MV-4-11 (cell line): ENCODE measurements at places on chromosomes 13 and 19.

GRCh38 chr13:110236431-110236830, 70.5 kb downstream of the COL4A1 start:
- DNase-seq = no peak

- no peak for DNase-seq
Measured at GRCh38 chr13:32737111-32737571, 150.9 kb downstream of the PDS5B start.

- no peak for DNase-seq
Measured at GRCh38 chr19:18637673-18638630, 1.1 kb downstream of the KLHL26 start.

GRCh38 chr13:94609196-94609595, 7.5 kb downstream of the GPR180 start:
- DNase-seq = no peak

DNA sequence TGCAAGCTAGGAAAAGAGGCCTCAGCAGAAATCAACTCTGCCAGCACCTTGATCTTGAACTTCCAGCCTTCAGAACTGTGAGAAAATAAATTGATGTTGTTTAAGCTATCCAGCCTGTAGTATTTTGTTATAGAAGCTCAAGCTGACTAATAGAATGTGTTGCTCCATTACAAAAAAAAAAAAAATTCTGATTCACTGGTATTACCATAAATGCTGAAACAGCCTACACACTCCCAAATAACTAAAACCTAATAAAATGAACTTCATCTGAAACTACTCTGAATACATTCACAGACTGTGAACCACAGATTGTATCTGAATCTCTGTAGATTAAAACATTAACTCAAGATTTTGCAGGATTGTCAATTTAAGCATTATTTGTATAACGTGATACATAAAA, 49.5 kb downstream of the RAP2A start:
- no peak for DNase-seq

GRCh38 chr19:12667731-12668302, 1.2 kb downstream of the WDR83 start:
- DNase-seq = no peak

DNA sequence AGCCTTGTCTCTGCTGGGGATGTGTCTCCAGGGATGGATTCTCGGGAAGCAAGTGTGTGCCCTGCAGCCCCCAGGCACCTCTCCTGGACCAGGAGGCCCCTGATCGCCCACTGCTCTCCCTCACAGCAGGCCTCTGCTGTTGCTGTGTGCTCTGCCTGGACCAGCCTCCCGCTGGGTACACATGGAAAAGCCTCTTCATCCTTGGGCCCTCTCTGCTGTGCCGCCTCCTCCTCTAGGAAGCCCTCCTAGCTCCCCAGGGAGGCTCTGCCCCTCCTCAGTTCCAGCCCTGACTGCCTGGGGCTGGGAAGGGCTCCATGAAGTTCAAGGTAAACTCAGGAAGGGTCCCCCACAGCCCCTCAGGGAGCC, 12.0 kb downstream of the NDUFA11 start:
- DNase-seq = no peak

DNA sequence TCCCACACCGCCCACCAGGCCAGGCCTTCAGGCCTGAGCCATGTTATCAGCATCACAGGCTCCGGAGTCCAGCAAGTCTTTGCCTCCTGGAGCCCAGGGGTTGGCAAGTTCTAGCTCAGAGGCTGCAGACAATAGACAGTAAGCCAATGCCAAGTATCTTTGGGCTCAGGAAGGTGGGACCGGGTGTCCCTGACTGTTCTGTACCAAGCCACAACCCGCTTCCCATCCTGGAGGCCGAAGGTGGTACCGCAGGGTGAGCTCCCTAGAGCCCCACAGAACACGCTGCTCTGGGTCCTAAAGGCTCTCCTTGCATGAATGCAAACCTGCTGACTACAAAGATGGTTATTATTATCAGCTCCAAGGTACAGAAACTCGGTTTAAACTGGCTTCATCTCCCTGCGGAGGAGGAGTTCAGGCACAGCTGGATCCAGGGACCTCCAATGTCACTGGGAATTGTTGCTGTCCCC, 5.5 kb upstream of the FSTL3 start:
- DNase-seq = no peak

DNA sequence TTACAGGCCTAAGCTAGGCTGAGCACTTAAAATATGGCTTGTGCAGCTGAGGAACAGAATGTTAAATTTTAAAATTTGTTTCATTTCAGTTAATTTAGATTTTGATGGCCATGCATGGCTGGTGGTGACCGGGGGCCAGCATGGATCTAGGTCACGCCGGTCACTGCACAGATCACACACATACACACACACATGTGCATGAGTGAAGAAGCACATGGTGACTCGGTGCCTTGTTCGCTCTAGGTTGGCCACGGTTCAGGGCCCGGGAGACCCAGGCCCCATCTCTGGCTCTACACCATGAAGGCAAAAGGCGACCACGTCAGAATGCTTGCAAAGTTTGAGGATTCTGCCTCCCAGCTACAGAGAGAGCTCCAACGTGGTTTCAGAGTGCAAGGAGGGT, 28.0 kb downstream of the ZFR2 start:
- no peak for DNase-seq

GRCh38 chr13:99743094-99743493, 228.5 kb downstream of the ZIC5 start:
- DNase-seq = no peak

DNA sequence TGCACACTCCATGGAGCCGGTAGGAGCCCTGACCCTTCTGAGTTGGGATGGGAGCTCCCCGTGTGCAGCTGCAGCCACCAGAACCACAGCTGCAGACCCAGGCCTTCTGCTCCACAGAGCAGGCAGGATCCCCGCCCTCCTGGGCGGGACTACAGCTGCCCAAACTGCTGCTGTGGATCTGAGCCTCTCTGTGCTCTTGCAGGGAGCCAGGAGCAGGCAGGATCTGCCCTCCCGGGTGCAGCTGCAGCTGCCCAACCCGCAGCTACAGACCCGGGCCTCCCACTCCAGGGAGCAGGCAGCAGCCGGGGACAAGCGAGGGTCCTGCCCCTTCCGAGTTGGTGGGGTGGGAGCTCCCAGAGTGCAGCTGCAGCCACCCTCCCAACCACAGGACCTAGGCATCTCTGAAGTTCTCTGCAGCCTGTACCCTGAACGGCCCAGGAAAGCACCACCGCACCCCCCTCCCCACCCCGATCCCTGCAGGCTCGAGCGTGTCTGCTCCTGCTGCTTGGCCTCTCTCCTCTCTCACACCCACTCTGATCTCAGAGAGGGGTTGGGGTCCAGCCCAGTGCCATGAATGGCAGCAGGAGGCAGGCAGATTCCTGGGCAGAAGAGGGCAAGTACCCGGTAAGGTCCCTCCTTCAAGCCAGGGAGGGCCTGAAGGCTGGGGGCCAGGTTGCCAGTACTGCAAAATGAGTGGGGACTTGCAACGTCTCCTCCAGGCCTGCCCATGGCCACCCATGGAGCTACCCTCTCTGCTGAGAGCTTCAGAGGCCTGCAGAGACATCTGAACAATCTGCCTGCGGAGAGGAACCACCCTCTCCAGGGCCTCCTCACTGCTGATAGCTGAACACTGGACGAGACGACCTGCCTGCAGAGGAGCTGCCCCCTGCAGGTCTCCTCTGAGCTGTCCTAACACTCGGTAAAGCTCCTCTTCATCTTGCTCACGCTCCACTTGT, 16.4 kb upstream of the EMP3 start:
- DNase-seq = no peak

- DNase-seq = no peak
Measured at GRCh38 chr19:45144431-45145269, 16.1 kb downstream of the NKPD1 start.

- no peak for DNase-seq
Measured at GRCh38 chr19:14377883-14378328, 3.3 kb upstream of the ADGRE5 start.

DNA sequence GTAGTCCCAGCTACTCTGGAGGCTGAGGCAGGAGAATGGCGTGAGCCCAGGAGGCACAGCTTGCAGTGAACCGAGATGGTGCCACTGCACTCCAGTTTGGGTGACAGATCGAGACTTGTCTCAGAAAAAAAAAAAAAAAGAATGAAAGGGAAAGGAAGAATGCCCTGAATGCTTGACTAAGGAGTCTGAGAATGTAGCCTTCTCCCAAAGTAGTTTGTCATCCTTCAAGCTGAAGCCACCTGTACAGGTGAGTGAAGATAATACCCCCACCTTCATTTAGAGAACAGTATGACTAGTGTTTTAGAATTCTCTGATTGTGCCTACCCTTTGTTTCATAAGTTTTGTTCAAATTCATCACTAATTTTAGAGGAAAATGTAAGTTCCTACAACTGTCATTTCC, 5.9 kb downstream of the RCBTB1 start:
- DNase-seq = no peak

GRCh38 chr19:35986664-35987570, 8.1 kb upstream of the SDHAF1 start:
- peak; percentile 80 for DNase-seq

- no peak for DNase-seq
Measured at GRCh38 chr13:75362026-75362425, 119.9 kb downstream of the TBC1D4 start.

DNA sequence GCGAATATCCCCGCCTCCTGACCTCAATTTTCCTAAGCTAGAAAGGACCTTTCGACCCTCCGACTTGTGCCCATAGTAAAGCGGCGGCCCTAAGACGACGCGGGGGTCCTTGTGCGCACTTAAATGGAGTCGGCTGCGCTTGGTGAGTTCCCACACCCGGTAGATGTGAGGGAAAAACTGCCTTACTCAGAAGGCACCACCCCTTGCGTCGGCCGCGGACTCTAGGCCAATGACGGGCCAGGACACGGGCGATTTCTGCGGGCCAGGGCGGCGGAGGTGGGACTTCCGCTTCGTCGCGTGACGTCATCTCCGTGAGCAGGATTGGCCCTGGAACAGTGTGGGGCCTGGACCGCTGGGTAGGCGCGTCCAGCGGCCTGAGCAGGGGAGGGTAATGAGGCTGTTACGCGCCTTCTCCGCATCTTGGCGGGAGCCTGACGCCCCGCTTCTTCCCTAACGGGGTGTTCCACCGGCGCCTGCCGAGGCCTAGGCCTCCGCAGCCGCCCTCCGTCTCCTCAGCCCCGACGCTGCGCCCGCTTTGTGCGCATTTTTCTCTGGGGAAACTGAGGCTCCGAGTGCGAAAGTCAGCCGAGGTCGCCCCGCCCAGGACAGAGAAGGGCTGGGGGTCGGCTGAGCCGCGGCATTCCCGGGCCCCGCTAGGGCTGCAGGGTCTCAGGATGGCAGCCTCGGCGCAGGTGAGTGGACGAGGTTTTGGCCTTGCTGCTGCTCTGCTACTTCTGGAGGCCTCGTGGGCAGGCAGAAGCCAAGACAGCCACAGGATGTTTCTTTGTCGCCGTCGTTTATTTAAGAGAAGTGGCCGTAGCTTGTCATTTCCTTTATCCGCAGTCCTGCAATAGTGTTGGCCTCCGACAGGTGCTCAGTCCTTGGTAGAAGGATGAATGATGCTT, at the start of gene ZNF543:
Gene ZNF543, plus strand, starts transcription at position 293 of the 905 bp plus-strand sequence. Its CDS starts 382 bp downstream, at position 675.
- DNase-seq = peak; percentile 97

DNA sequence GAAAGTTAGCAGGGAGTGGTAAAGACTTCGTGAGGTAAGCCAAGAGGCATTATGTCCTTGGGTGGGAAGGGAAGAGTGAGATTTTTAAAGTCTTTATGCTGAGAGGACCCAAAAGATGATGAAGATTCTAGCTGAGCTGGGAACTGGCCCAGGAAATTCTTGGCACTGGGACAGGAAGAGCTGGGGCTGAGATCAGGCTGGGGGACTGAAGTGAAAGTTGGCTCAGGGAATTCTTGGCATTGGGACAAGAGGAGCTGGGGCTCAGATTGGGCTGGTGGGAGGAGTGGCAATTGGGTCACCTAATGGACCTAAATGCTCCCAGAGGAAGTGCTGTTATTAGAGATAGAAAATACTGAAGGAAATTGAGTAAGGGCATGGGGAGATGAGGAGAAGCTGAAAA, 8.8 kb downstream of the SCEL start:
- DNase-seq = no peak

- no peak for DNase-seq
Measured at GRCh38 chr19:14536926-14537692, 7.7 kb downstream of the TECR start.

- no peak for DNase-seq
Measured at GRCh38 chr13:44574466-44574855, 1.7 kb downstream of the TSC22D1 start.

DNA sequence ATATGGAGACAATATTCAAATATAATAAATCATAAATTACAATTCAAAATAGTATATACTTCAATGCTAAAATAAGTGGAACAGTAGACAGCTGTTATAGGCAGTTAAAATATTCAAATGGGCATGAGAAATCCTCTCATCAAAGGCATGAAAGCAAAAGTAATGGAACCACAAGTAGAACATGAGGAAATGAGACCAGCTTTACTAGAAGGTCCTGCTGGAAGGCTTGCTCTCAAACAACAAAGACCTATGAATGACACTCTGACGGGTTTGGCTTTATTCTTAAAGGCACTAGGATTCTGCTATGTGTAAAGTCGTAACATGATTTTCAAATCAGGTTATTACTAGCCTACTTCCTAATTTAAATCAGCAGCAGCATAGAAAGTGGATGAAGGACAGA, 148.1 kb downstream of the VWA8 start:
- peak; percentile 63 for DNase-seq

- no peak for DNase-seq
Measured at GRCh38 chr13:60351326-60351725, 45.7 kb upstream of the TDRD3 start.

- no peak for DNase-seq
Measured at GRCh38 chr13:45899406-45899805, 47.9 kb upstream of the SIAH3 start.

GRCh38 chr19:11345122-11345803, 805 bp downstream of the TMEM205 start:
- no peak for DNase-seq

GRCh38 chr19:6481541-6482342, at the start of gene DENND1C:
DENND1C (minus strand) TSS chr19:6481787; CDS start chr19:6481695, 92 bp downstream.
- peak; percentile 73 for DNase-seq

GRCh38 chr13:27789495-27790303, 2.6 kb upstream of the GSX1 start:
- no peak for DNase-seq

DNA sequence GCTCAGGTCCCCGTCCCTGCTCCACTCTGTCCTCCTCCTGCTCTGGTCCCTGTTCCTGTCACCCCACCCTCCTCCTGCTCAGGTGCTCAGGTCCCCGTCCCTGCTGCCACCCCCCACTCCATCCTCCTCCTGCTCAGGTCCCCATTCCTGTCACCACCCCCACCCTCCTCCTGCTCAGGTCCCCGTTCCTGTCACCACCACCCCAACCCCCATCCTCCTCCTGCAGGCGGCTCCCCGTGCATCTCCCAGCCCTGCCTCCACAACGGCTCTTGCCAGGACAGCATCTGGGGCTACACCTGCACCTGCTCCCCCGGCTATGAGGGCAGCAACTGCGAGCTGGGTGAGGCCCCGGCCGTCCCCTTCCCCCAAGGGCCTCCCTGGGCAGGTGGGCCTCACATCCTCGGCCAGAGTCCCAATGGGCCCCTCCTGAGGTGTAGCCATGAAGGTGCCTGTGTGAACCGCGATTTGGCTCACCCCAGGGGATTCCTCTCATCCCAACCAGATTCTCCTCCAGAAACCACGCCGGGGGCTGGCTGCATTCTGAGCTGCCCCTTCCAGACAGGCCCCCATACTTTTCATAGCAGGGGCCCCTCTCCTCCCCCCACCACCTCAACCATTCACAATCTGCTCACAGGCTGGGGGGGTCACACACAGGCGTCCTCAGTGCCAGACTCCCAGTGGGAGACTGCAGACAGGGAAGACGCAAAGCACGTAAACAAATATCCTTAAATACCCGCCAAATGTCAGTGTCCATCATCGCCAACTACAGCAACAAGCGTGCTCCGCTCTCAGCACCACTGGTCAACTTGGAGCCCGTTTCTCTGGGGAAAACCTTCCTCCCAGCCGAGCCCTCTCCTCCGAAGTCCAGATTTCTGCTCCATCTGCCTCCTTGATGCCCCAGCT, 4.6 kb downstream of the PROZ start:
- no peak for DNase-seq

GRCh38 chr19:12793290-12794195, 2.3 kb downstream of the JUNB start:
- DNase-seq = peak; percentile 93
